ENCODE measurements at places on chromosomes 12 and 14. TPM values are rescaled to one million over a fixed set of nuclear protein-coding genes. Genes with fewer than 3 reads are reported as not detected.

The ATP2B1 gene
- 106 TPM for total RNA-seq

The MIP gene
- not detected for total RNA-seq

The GALNT8 gene
- 0.18 TPM for total RNA-seq

The KLRD1 gene
- total RNA-seq, result under 0.01 TPM

The ASIC1 gene
- total RNA-seq, result 2.1 TPM

The ABCB9 gene
- total RNA-seq, result 5.3 TPM

The NTF3 gene
- 0.09 TPM for total RNA-seq

The B3GNT4 gene
- 0.09 TPM for total RNA-seq

The MFAP5 gene
- 20.3 TPM for total RNA-seq

The PAX9 gene
- total RNA-seq, result 0.09 TPM

The OTX2 gene
- not detected for total RNA-seq
